ENCODE measurements at places on chromosomes 7 and 10. TPM values are rescaled to one million over a fixed set of nuclear protein-coding genes. Genes with fewer than 3 reads are reported as not detected.

Gene OR13A1
- not detected for total RNA-seq

- no peak overlapping the region for H3K4me3 ChIP-seq
- H3K27me3 ChIP-seq: no peaks in the 10 kb centered on the region
- H3K4me1 ChIP-seq: peaks cover 6% of the 10 kb centered on the region
- peaks cover 5% of the 10 kb centered on the region for H3K36me3 ChIP-seq
- no peak overlapping the region for H3K27ac ChIP-seq
Measured at GRCh38 chr7:77321300-77321699, 94.8 kb downstream of the GSAP start.

DNA sequence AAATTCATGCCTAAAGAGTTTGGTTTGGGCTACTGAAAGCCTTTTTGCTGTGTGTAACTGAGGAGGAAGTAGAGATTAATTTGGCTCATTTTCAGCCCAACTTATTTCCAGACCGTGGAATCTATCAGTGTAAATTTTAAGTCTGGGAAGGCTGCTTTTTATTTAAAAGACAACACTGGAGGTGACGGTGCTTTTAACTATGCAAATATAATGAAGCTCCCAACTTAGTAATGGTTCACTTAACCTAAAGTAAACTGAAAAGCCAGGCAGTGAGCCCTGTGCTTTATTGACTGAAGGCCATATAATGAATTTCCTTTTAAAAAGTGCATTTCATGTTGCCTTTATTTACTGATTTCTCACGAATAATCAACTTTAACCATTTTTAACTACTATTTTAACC, 127.2 kb downstream of the NPY start:
- DNase-seq: no peak
- peaks cover 1% of the 10 kb centered on the region for H3K36me3 ChIP-seq
- no peaks in the 10 kb centered on the region for H3K4me1 ChIP-seq
- H3K27me3 ChIP-seq: peaks cover 8% of the 10 kb centered on the region
- H3K4me3 ChIP-seq: no peak overlapping the region

GRCh38 chr7:6718124-6718523, 11.4 kb upstream of the ZNF12 start:
- no peak overlapping the region for H3K27ac ChIP-seq
- peaks cover 8% of the 10 kb centered on the region for H3K27me3 ChIP-seq
- no peaks in the 10 kb centered on the region for H3K36me3 ChIP-seq

DNA sequence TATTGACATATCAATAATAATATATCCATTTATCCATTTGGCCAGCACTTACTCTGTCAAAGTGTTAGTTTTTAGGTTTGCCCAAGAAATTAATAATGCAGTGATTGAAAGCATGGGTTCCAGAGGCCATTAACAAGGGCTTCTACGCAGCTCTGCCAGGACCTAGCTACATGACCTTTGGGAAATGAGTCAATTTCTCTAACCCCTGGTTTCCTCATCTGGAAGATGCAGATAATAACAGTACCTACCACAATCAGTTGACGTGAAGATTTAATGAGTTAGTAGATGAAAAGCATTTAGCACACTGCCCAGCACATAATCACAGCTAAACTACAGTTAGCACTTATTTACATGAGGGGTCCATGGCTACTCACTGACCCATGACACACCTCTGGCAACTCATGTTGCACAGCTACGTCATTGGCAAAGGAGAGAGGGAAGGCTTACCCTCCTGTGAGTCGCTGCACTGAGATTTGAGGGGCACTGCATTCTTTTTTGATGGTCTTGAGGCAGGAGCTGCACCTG, 263.7 kb downstream of the PLXNA4 start:
- H3K4me1 ChIP-seq: peaks cover 23% of the 10 kb centered on the region
- H3K36me3 ChIP-seq: no peaks in the 10 kb centered on the region
- no peak overlapping the region for H3K27ac ChIP-seq
- no peak overlapping the region for H3K4me3 ChIP-seq
- no peak for DNase-seq

- H3K36me3 ChIP-seq: peaks cover 19% of the 10 kb centered on the region
- H3K27me3 ChIP-seq: no peaks in the 10 kb centered on the region
- peak overlapping the region; percentile 97 for H3K27ac ChIP-seq
- DNase-seq: no peak
Measured at GRCh38 chr7:8178353-8178752, 83.6 kb downstream of the ICA1 start.

GRCh38 chr7:32042900-32043299, 27.3 kb downstream of the PDE1C start:
- no peak overlapping the region for H3K27ac ChIP-seq
- no peak overlapping the region for H3K4me3 ChIP-seq
- no peak for DNase-seq

- H3K4me1 ChIP-seq: no peaks in the 10 kb centered on the region
- H3K4me3 ChIP-seq: no peak overlapping the region
- no peak for DNase-seq
- H3K36me3 ChIP-seq: no peaks in the 10 kb centered on the region
- H3K27ac ChIP-seq: no peak overlapping the region
- no peaks in the 10 kb centered on the region for H3K27me3 ChIP-seq
Measured at GRCh38 chr10:81036257-81036656, 498.6 kb downstream of the SH2D4B start.

DNA sequence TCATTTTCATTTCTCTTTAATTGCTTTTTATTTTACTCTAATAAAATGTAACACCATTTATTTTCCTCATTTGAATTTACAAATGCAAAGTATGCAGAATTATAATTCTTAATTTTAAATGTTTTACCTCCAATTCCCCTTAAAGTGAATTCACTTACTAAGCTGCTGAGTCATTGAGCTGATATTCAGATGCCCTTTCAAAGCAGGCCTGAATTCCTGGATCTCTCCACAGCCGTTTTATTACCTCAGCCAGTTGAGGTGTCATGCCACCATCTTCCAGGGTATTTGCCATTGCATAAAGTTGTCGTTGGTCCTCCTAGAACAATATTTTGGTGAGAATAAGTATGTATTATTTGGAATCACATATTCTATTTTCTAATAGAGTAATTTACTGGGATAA, 33.2 kb downstream of the GNAT3 start:
- H3K4me3 ChIP-seq: no peak overlapping the region
- no peak overlapping the region for H3K27ac ChIP-seq
- H3K4me1 ChIP-seq: no peaks in the 10 kb centered on the region
- H3K36me3 ChIP-seq: no peaks in the 10 kb centered on the region
- H3K27me3 ChIP-seq: no peaks in the 10 kb centered on the region
- no peak for DNase-seq

GRCh38 chr7:143413123-143413522, 4.5 kb upstream of the EPHA1 start:
- H3K36me3 ChIP-seq: no peaks in the 10 kb centered on the region
- no peak overlapping the region for H3K4me3 ChIP-seq
- peaks cover 3% of the 10 kb centered on the region for H3K27me3 ChIP-seq
- H3K27ac ChIP-seq: no peak overlapping the region
- H3K4me1 ChIP-seq: peaks cover 19% of the 10 kb centered on the region

DNA sequence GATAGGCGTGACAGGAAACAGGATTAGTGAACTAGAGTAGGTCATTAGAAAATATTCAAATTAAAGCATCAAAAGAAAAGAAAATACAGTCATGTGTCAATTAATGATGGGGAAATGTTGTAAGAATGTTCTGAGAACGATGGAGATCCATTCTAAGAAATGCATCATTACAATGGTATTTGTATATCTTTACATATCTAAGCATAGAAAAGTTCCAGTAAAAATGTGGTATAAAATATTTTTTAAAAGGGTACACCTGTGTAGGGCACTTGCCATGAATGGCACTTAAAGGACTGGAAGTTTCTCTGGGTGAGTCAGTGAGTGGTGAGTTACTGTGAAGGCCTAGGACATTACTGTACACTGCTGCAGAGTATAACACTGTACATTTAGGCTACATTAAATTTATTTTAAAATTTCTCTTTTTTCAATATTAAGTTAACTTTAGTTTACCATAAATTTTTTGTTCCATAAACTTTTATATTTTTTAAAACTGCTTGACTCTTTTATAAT, 282.5 kb downstream of the BMPER start:
- no peak for DNase-seq
- no peak overlapping the region for H3K4me3 ChIP-seq
- H3K27me3 ChIP-seq: no peaks in the 10 kb centered on the region
- no peak overlapping the region for H3K27ac ChIP-seq
- no peaks in the 10 kb centered on the region for H3K4me1 ChIP-seq
- H3K36me3 ChIP-seq: no peaks in the 10 kb centered on the region

DNA sequence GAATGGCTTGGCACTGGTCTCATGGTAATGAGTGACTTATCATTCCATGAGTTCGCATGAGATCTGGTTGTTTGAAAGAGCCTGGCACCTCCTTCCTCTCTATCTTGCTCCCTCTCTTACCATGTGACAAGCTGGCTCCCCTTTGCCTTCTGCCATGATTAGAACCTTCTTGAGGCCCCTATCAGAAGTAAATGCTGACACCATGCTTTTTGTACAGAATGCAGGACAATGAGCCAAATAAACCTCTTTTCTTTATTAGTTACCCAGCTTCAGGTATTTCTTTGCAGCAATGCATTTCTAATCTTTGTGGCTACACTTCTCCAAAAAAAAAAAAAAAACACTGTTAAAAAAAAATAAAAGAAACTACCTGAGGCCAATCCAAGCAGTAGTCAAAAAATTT, 17.1 kb upstream of the SLC13A1 start:
- H3K4me1 ChIP-seq: no peaks in the 10 kb centered on the region
- H3K36me3 ChIP-seq: no peaks in the 10 kb centered on the region
- DNase-seq: no peak

All from activated CD8-positive, alpha-beta memory T cell treated with anti-CD3 and anti-CD28 coated beads, Interleukin-2, amount 10 ng/mL, durations not matched to agents 7 days and 5 days (primary cell).